ENCODE measurements at places on chromosomes 2 and 18.

- no peak for DNase-seq
Measured at GRCh38 chr2:136235546-136235945, 117.6 kb upstream of the CXCR4 start.

DNA sequence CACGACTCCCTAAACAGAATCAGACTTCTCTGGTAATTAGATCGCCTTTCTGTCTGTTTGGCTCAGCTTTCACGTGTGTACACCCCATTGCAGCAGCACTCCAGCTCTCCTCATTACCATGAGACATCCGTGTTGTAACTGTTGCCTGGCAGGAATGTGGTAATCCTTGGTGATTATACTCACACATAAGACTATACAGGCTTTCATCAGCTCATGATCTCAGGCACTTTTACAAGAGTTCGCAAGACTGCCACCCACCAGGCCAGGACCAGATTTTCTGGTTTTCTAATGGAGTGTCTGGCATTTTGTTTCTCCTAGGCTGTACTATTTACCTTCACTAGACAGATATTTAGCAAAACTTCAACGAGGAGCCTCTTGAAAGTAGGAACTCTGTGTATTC, 50.2 kb downstream of the ACVR1 start:
- DNase-seq, result no peak

DNA sequence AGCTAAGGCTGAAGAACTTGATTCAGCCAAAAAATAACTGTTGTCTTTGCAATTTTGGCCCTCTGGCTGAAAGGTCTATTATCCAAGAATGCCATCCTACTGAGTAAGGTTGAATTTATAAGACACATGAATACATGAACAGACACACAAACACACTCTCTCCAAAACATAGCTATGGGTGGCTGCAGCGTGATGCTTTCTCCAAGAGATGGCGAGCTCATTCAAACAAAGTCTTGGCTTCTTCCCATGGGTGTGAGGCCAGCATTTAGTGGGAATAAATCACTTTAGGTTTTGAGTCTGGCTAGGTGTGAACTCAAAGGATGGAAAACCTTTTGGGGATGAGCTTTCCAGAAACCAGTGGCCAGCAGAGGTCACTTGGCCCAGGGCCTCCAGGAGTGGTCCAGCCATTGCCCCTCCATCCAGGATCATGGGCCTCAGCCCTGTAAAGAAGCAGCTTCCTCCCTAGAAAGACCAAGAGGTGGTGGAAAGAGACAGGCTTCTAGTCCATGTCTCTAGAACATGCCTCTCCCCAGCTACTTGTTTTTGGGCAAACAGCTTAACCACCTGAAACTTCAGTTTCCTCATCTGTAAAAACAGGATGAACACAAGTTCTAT, 11.0 kb upstream of the OSR1 start:
- DNase-seq, result no peak

DNA sequence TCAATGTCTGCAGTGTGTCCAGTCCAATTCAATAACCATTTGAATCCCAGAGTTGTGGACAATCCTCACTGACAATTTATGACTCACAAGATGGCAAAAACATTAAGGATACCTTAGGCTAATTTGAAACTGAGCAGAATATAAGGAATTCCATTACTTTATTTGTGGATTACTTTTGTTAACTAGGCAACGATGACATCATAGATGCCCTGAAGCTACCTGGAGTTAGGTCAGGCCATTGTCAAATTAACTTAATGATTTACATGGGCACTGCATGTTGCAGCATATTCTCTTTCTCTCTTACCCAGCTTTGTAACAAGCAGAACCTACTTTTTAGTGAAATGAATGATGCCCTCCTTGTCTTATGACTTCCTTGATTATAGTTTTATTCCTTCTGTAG, 100.0 kb upstream of the CDCA7 start:
- DNase-seq, result no peak

DNA sequence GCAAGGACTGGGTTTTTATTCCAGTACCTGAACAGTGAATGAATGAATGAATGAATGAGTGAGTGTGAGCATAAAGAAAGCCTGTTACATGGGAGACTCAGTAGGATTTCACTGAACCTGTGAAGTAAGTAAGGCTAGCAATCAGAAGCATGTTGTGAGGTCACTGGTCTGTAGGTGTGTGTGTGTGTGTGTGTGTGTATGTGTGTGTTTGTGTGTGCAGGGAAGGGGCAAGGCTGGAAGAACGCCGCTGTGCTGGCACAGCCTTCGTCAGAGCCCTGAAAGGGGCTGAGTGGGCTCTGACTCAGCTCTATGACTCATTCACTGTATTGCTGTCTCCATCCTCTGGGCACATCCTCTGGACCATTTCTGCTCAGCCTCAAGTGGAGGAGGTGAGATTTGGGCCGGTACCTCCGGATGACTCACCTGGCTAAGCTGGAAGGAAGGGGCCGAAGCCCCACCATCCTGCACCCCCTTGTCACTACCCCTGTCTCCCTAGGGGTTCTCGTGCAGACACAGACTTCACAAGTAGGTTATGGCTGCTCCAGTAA, 51.4 kb upstream of the MRPL33 start:
- DNase-seq, result no peak

DNA sequence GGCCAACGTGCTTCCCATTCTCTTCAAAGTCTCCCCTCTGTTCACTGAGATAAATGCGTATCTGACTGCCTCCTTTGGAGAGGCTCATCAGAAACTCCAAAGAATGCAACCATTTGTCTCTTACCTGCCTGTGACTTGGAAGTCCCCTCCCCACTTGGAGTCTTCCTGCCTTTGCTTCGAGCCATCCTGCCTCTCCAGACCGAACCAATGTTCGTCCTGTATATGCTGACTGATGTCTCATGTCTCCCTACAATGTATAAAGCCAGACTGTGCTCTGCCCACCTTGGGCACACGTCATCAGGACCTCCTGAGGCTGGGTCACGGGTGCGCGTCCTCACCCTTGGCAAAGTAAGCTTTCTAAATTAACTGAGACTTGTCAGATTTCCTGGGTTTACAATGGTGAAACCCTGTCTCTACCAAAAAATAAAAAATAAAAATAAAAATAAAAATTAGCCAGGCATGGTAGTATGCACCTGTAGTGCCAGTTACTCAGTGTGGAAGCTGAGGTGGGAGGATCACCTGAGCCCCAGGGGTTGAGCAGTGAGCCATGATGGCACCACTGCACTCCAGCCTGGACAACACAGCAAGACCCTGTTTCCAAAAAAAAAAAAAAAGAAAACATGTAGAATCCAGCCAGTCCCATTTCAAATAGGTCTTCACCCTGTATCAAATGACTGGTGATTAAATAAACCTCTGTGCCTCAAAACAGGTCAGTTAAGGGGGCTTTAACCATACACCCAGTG, 29.0 kb downstream of the HDLBP start:
- DNase-seq, result no peak

GRCh38 chr2:45982096-45982495, 315.1 kb upstream of the EPAS1 start:
- no peak for DNase-seq

GRCh38 chr2:46384457-46384815, 87.2 kb downstream of the EPAS1 start:
- DNase-seq, result no peak

DNA sequence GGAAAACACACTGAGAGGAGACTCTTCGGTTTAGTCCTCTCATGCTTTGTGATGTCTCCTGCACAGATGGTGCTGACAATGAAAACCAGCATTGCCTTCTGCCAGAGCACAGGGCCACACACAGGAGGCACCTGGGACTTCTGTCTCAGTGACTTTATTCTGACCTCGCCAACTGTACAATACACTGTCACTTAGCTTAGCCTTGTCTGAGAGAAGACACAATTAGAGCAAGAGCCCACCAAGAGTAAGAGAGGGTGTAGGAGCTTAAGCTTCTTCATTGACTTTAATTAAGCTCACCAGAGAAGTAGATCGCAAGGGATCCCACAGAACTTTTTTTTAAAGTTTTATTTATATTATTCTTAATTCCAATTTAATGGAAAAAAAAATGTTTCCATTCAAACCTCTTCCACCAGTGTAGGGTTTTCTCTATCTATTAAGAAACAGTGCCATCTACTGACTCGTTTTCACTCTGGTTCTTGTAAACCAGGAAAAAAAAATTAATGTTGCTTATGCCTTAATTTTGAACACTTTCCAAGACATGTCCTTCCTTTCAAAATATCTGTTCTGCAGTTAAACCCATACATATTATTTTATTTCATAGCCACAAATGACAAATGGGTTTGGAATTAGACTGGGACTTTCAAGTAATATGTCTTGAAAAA, 42.4 kb upstream of the DDX18 start:
- DNase-seq, result no peak

GRCh38 chr2:133753665-133754064, 185.4 kb upstream of the NCKAP5 start:
- DNase-seq, result no peak

DNA sequence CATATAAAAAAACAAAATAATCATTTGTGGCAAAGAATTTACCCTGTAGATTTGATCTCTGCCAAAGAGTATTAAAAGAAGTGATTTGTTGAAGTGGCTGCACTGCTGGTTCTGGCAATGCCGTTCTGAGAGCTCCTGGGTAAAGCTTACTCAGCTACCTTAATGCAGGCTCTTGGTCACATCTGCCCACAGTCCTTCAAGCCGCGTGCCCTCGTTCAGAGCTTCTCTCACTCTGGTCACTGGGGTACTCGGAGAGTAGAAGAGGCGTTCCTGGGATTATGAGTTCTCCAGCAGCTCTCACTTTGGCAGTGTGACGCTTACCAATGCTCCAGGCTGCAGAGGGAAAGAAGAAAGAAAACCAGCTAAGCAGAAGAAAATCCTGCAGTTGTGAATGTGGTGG, 57.9 kb downstream of the ACVR1 start:
- DNase-seq, result no peak

DNA sequence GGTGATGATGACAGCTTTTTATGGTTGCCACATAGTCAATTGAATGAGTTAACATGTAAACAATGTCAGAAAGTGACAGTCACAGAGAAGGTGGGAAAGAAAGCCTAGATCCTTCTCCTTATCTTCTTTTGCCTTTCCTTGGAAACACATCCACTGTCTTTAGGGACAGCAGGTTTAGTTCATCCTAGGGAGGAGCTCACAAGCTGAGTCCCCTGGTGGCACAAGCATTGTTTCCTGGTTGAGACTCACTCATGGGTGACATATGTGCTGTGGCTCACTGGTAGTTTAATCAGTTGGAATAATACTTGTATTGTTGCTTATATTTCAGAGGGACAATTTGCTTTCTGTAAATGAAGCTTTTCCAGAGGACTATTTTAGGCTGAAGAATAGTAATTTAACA, 598.5 kb downstream of the CNTNAP5 start:
- DNase-seq, result no peak

DNA sequence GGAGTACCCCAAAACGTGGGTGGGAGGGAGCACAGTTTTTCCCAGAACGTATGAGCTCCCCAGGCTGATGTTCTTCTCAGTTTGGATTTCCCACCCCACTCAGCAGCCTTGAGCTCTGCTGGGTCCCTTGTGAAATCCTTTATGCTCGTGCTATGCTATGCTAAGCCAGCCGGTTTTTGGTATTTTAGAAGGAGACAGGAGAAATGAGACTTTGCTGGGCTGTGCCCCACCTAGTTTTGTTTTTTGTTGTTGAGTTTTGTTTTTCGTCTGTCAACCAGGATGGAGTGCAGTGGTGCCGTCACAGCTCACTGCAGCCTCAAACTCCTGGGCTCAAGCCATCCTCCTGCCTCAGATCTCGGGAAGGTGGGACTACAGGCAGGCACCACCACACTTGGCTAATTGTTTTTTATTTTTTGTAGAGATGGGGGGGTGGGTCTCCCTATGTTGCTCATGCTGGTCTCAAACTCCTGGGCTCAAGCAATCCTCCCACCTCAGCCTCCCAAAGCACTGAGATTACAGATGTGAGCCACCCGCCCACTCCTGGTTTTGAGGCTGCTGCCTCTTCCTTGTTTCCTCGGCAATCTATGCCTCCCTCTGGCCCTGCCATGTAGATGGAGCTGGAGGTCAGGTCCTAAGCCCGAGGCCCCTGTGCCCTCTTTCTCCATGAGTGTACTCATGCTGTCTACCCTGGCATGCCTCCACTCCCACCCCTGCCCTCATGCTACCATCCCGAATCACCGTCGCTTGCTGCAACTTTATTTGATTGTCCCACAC, 17.5 kb upstream of the MGAT4A start:
- no peak for DNase-seq

- DNase-seq, result no peak
Measured at GRCh38 chr2:13106302-13106701, 389.6 kb downstream of the TRIB2 start.

- DNase-seq, result no peak
Measured at GRCh38 chr2:10678225-10678624, 11.6 kb downstream of the NOL10 start.

DNA sequence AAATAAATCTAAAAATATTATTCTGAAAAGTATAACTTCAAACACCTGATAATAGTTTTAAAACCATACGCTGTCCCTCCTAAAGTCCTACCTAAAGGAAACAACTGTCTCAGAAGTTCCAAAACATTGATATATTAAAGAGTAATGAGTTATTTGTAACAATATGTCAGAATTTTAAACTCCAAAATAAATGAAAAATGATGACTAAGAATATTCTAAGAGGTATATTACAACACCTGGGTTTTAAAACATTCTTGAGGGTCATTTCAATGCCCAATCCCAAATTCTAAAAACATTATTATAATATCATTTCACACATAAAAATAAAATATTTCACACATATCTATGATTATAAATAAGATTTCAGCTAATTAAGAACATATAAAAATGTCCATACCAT, 20.2 kb downstream of the KIDINS220 start:
- no peak for DNase-seq

DNA sequence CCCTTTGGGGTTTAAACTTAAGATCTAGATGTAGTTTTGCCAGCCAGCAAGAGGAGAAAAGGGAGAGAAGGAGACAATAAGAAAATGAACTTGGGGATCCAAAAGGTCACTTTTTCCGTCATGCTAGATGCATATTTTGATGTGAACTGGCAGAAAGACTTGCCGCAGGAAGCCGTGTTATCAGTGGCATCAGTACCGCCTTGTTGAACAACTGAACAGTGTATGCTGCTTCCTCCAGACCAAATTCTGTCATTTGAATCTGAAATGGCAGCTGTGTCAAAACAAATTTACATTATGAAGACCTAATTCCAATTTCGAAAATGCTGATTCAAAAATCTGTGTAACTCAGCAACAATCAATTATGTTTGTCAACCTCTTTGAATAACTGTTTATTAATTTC, 42.1 kb downstream of the TMEM200C start:
- DNase-seq, result no peak

DNA sequence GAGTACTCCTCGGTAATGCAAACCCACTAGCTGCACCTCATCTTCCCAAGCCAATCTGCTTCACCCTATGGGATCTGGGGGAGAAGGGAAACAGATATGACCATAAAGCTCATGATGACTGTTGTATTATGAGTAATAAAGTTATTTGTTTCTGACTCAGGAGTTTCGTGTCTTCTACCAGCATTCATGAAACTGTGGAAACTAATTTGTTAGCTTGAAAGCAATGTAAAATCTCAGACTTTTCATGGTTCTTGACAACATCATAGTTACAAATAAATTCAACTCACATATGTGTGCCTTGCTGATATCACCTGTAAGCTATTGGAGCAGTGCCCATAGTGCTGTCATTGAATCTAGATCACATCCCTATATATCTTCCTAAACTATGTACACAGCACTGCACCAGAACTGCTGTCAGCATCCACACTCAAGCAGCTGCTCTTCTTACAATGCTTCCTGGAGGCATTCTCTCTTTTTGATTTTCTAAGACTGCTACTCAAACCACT, 135.6 kb upstream of the KYNU start:
- no peak for DNase-seq
